Hindlimb muscle (tissue), 1 donor: ENCODE measurements at places on chromosomes 4 and X. TPM values are rescaled to one million over a fixed set of nuclear protein-coding genes. Genes with fewer than 3 reads are reported as not detected.

Gene MXRA5
- polyA plus RNA-seq: 50.4 TPM

Gene SYP
- polyA plus RNA-seq: 1.0 TPM

Gene PRPS1
- polyA plus RNA-seq: 26.7 TPM

Gene CITED1
- polyA plus RNA-seq: 13.1 TPM

Gene CACNA1F
- not detected for polyA plus RNA-seq

Gene TMEM271
- not detected for polyA plus RNA-seq

Gene MAGEA2B
- polyA plus RNA-seq: not detected

Gene MID1IP1
- polyA plus RNA-seq: 11.1 TPM

DNA sequence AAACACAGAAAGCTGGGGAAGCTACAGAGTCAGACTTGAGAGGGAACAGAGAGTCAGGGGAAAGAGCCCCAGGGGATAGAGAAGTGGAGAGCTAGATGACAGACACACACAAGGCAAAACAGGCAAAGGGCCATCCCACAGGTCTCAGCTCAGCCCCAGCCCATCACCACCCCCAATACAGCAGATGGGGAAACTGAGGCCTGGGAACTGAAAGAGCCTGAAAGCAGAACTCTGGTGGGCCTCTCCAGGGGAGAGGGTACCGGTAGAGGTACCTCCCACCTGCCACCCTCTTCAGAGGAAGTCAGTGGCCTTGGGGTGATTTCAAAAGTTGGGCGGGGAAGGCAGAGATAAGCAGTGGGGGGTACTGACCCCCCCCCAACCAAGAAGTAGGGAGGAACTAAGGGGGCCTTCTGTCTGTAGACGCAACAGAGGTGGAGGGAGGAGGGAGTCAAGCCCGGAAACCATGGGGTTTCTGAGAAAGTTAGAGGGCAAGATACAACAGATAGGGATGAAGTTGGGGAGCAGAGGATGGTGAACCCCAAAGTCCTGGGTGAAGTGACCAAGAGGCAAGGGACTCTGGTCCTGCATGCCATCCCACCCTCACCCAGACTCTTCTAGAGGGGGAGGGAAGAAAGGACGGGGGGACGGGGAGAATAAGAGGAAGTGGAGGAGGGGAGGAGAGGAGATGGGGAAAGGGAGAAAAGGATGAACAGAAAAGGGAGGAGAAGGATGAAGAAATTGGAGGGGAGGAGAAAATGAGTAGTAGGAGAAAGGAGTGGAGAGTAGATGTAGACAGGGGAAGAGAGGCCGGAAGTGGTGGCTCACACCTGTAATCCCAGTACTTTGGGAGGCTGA, 3.2 kb downstream of the GATA1 start:
- no peak for DNase-seq

DNA sequence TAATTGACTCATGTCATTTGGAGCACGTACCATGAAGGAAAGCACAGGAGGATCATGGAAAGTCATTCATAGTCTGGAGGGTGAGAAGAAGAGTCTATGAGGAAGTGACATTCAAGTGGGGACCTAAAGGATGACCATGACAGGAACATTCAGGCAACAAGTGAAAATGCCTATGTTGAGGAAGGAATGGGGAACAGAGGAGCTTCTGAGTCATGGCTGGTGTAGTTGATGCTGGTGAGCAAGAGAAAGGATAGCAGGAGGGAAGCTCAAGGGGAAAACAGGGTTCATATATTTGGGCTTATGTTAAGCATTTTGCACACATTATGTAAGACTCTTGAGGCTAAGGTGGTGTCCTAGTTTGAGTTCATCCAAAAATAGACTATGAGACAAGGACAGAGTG, 318.6 kb downstream of the HNRNPD start:
- no peak for DNase-seq

DNA sequence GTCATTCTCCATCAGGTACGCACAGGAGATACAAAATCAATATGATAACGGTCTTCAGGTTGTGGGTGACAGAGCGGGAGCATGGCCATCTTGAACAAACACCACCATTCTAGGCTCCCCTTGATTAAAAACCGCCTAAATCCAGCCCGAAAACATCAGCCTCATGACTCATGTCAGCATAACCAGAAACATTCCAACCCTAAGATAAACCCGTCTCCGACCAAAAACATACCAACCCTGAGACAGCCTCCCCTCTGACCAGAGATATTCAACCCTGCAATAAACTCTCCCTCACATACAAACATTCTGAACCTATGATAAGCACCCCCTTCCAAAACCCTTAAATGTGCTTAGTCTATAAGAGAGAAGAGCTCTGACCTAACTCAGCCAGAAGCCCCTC, 157.9 kb downstream of the DHRSX start:
- no peak for DNase-seq

GRCh38 chr4:176432811-176433540, 113.2 kb downstream of the SPCS3 start:
- no peak for DNase-seq

DNA sequence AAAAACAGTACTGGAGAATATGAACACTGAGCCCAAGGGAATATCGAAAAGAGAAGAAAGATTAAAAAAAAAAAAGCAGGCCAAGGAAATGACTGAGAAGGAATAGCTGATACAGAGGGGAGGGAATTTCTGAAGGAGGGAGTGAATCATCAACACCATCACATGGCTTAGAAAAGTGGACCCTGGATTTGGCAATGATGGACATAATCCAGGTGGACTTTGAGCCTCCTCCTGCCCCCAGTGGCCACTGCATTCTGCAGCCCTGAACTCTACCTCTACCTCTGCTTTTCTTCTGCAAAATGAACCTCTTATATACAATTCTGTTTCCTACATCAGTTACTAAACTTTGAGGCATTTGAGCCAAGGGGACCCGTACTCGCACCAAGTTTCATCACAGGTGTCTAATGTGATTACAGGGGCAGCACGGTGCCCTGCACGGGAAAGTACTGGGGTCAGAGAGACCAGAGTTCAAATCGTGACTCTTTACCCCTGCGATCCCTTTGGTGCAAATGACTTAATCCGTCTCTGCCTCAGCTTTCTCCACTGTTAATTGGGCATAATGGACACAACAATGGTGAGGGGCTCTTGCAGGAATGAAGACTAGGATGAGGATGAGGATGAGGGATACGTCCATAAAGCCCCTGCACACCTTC, 1.1 kb downstream of the OCIAD2 start:
- no peak for DNase-seq

DNA sequence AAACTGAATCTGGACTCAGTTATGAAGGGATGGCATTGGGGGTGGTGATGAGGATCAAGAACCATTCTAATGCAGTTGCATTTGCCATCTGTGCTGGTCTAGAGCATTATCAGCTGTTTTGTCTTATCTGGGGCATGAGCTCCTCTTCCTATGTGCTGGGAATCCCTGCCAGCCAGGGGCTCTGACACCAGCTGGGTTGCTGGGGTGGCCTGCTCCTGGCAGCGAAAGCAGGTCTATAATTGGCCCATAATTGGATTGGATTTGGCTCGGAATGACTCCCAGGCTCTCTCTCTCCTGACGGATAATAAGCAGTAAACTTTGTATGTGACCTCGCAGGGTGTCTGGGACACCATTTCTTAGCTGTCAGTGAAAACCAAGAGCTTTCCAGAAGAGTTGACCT, 34.1 kb downstream of the SMPX start:
- DNase-seq: no peak

- DNase-seq: no peak
Observed at GRCh38 chr4:118953276-118953675, 64.6 kb downstream of the SYNPO2 start.

DNA sequence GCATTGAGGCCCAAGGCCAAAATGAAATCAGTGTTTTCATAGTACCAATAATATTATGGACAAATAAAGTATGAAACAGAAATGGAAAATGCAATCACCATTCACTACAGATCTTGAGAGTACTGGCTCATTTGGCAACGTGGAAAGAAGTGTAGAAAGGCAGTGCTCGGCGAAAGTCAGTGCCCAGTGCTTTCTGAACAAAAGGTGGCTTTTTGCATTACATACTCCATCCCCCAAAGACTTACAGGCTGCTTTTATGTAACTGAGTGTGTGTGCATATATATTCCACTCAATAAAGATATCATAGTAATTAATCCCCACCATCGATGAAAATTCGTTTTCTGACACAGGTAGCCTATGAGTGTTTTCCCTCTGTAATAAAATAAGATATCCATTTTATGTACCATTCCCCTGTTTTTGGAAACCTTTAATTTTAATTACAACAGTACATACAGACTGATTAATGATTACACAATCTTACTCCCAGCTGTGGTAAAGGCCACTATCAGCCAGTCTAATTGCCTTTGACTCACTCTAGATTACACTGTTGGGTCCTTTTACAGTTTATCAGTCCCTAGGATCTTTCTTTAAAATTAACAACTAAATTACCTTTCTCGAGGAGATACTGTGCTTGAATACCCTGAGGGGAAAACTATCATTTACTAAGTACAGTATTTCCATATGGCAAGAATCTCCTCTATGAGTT, 65.9 kb downstream of the MAD2L1 start:
- no peak for DNase-seq

DNA sequence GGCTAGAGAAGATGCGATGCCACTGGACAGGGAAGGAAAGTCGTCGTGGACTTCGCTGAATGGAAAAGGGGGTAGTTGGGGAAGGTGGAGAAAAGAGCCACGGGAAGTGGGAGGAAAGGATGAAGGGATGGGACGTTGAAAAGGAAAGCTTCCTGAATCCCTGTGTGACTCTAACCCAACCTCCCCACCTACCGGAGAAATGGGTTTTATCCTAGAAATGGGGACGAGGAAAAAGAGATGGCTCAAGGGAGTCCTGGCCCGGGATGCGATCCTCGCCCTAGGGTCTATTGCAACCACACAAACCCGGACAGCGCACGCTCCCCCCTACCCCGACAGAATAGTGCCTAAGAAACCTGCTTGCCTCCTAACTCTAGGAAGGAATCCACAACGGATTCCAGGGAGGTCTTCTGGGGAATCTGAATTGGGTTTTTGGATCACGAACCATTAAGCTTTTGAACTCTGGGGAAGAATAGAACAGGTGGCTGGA, 738 bp upstream of the TSPAN5 start:
- DNase-seq: no peak

GRCh38 chr4:10035130-10035529, 13.8 kb upstream of the SLC2A9 start:
- no peak for DNase-seq

DNA sequence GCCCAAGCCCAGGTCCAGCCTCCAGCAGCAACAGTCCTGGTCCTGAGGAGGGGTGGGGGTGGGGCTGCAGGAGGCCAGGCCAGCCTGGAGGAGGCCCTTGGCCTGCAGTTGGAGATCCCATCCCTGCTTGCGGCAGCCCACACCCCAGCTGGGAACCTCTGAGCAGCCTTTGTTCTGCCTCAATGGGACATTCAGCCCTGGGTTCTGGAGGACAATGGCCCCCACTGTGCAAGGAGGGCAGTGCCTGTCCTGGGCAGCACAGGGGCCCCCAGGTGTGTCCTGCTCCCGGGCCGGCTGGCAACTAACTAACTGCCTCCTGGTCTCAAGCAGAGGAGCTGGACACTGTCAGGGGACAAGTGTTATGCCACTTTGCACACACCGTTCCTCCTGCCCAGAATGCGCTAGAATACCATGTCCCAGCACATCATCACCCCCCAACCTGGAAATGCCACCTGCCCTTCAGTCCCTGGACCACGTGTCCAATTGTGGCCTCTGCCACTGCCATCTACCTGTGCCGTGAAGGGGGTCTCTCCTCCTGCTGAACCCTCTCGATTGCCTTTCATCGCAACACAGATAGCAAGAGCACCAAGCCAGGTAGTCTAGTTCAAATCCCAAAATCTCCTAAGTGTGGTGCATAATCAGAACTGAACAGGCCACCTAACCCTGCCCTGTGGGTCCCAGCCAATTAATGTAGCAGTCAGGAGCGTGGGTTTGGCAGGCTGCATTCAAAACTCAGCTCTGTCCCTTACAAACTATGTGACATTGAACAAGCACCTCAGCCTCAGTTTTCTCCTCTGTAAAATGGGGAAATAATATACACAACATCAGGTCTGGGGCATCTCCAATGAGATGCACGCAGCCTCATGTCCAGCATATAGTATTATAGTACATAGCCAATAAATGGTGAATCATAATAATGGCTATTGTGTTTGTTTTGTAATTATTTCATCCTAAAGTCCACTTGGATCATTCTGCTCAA, 8.8 kb downstream of the PPP2R2C start:
- DNase-seq: no peak

- DNase-seq: no peak
Observed at GRCh38 chr4:3127112-3127511, 52.6 kb downstream of the HTT start.

- DNase-seq: no peak
Observed at GRCh38 chrX:147908106-147908505, 3.6 kb upstream of the FMR1 start.

DNA sequence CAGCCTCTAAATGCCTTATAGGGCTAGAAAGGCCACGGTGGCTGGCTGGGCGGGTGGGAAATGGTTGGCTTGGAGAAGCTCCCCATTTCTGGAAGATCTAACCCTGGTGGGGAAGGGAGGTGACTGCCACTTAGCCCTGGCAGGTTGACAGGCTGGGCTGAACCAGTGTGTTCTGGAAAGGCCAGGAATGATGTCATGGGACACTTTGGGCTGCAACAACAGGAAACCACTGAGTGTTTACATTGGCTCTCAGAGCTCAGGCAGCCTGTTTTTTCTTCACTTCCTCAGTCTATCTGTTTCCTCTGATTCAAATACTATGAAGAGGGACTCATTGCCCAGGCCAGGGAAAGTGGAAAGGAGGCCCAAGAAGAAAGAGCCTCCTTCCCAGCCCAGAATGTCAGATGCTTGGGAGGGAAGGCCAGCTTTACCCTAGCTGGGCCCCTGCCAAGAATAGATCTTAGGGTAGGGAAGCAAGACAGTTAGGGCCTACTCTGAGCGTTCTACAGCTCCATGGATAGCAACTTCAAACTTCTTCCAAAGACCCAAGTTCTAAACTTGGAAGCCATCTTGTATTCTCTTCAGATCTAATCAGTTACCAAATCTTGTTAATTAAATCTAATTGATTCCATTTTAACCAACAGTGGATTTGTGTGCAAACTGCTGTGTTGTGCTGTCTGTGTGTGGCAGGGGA, 65.8 kb upstream of the MSN start:
- peak; percentile 43 for DNase-seq

GRCh38 chr4:83504996-83505395, 20.1 kb upstream of the ABRAXAS1 start:
- DNase-seq: no peak

- DNase-seq: no peak
Observed at GRCh38 chr4:152591396-152591795, 55.5 kb upstream of the FBXW7 start.

DNA sequence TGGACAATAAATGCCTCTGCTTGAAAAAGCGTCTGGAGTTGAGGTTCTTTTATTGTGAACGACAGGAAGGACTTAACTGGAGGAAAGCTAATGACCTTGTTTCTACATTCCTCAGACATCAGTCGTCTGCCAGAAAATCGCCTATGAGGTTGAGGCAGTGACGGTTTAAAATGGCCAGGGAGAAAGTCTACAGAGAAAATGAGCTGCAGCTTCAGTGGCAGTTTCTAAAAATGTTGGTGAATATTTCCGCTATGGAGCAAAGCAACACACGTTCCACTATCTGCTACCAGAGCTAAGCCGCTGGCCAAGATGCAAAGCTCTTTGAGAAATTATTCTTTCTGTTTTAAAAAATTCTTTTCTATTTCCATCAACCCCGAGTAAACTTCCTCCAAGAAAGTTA, 116.9 kb upstream of the GALNT7 start:
- DNase-seq: peak; percentile 16

GRCh38 chrX:19350941-19351384, 7.2 kb downstream of the PDHA1 start:
- DNase-seq: no peak

GRCh38 chr4:113450295-113451080, 311.1 kb downstream of the CAMK2D start:
- DNase-seq: no peak
